Smooth muscle cell of trachea (primary cell): ENCODE measurements at places on chromosomes 5 and 9. TPM values are rescaled to one million over a fixed set of nuclear protein-coding genes. Genes with fewer than 3 reads are reported as not detected.

Gene FOXD4L6
- not detected in 2 replicates for total RNA-seq

Gene SPAG8
- total RNA-seq: 0.99 and 1.5 TPM in 2 replicates

Gene EDIL3
- total RNA-seq: 23.9 and 40.4 TPM in 2 replicates

Gene POLR3G
- 6.9 and 11.1 TPM in 2 replicates for total RNA-seq

Gene TRUB2
- total RNA-seq: 13.7 and 19.5 TPM in 2 replicates

Gene LHFPL2
- total RNA-seq: 63.6 and 84.7 TPM in 2 replicates

Gene EGFLAM
- 2.5 and 3.0 TPM in 2 replicates for total RNA-seq
